ENCODE measurements at places on chromosomes 5 and 9.

DNA sequence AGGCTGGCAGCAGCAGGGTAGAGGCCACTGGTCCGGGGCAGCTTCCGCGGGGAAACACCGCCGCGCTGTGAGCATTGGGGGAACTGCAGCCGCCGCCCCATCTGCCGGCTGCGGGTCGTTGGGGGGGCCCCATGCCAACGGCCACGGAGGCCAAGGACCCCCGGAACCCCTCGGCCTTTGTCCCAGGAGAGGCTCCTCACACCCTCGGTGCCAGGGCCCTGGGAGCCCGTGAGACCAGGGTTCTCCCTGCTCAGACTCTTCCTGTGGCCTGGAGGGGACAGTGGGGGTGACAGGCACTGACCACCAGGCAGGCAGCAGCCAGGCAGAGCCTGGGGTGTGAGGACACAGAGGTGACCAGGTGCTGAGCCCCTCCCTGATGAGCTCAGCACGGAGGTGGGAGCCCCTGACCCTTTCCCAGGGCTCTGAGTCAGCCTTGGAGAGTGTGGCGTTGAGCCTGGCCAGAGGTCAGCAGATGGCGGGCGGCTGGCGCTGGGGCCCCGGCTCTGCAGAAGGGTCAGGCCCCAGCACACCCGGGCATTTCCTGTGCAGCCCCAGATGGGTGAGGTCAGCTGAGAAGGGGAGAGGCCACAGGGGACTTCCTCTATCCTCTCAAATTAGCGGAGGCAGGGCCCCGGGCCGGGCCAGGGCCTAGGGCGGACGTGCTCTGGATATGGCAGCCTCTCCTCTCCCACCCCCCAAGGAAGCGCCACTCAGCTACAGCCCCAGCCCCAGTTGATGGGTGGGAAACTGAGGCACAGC, 17.9 kb upstream of the EGFL7 start:
- peak; percentile 98 for DNase-seq

DNA sequence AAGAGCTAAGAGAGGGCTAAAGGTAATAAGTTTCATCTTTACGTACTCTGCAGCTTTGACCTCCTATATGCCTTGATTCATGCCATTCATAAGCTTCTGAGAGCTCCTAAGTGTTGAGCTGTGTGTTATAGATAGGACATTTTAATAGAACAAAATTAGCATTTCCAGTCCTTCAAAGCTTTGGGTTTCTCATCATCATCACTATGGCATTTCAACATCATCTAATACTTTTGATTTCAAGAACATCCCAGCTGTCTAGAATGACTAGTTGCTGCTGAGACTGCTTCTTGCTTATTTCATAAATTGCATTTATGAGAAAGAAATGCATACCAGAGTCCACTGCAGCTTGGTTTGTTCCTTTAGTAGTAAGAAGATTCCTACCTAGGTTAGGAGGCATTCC, 201.7 kb downstream of the SGCD start:
- no peak for DNase-seq

GRCh38 chr5:59607138-59607765, 286.3 kb downstream of the PDE4D start:
- no peak for DNase-seq

DNA sequence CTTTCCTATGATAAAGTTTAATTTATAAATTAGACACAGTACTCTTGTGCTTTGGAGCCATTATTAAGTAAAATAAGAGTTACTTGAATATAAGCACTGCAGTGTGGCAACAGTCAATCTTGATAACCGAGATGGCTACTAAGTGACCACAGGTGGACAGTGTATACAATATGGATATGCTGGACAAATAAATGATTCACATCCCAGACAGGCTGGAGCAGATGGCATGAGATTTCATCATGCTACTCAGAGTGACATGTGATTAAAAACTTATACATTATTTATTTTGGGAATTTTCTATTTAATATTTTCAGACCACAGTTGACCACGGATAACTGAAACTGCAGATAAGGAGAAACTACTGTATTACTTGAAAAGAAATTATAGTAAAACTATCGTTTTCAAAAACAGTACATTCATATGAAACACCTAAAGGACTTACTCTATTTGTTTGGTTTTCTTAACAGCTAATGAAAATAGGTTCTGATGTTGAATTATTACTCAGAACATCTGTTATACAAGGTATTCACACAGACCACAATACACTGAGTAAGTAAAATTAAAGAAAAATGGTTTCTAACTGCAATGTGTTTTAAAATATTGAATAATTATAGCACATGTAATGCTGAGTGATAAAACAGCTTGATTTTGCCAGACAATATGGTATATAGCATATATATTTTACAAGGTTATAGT, 16.0 kb downstream of the LYRM7 start:
- DNase-seq: no peak

DNA sequence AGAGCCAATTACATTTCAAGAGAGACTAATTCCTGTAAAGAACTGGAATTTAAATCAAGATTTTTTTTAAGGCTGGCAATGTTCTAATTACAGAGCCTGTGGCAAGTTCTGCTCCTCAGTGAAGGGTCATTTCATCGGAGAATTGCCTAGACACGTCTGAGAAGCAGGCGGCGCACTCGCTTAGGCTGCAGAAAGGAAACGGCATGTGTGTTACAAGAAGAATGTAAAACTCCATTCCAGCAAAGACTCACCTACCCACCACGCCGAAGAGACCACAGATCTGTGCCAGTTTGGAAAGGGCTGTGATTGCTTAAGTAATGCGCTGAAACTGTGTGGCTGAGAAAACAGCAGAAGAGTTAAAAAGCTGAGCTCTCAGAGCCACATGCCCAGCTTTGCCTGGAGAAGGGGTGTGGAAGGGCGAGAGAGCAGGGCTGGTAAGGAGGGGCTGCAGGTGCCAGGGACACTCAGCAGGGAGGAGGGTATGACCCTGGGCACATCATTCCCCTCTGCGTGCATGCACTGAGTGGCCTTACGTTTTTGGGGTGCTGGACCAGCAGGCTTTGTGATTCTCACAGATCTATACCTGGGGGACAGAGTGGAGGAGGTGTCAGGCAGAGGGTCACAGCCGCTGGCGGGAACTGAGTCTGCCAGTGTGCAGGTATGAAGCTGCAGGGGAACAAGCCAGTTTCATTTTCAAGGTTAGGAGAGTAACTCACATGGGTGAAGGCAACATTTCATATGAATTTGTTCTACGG, 17.8 kb upstream of the SLC25A51 start:
- DNase-seq: no peak

GRCh38 chr9:134693011-134693410, 51.4 kb downstream of the COL5A1 start:
- DNase-seq: no peak

DNA sequence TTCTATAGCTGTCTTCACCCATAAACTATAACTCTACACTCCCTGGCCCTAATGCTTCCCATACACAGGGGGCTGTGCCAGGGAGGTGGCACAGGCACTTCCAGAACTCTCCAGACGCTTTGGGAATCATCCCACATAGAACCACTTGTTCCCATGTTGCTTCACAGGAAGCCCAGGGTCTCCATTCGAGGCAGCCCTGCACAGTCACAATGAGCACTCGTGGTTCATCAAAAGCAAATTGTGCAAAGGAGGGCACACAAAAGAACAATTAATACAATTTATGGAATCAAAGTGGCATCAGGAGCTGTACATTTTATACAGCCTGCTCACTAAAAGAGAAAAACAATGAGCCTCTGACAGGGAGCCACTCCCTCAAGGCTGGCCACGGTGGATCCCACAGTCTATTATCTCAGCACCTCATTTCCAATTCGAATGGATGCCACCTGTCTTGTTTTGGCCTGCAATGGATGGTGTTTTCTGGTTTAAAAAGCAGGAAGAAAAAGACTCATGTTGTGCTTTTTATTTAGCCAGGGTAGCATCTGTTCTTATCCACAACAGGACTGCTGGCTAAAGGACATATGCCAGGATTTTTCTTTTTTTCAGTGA, 354.8 kb downstream of the ENC1 start:
- no peak for DNase-seq

DNA sequence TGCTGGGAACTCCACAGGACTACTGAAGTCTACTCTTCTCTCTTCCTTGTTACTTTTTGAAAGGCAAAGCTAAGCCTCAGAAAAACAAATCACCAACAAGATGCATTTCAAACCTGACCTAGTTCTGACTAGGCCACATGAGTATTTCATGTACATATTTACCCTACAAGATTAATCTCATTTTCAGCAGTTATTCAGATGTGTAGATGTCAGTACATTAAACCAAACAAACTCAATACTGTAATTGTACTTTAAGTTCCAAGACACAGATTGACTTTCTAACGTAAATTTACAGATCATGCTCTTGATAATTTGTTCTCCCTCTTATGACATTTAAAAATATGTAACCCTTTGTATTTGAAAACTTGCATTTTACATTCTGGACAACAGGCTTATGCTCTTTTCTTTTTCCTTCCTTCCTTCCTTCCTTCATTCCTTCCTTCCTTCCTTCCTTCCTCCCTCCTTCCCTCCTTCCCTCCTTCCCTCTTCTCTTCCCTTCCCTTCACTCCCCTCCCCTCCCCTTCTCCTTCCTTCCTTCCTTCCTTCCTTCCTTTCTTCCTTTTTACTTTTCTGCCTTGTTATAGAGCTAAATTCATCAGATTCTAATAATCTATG, 1653.4 kb downstream of the EFNA5 start:
- DNase-seq: no peak
